ENCODE measurements at places on chromosomes 6 and 20.

- DNase-seq, result no peak
These were observed 115.4 kb downstream of the CFAP61 start for GRCh38 chr20:20167698-20168097.

GRCh38 chr6:132907914-132908313 lies 93.5 kb downstream of the RPS12 start:
- peak; percentile 62 for DNase-seq

DNA sequence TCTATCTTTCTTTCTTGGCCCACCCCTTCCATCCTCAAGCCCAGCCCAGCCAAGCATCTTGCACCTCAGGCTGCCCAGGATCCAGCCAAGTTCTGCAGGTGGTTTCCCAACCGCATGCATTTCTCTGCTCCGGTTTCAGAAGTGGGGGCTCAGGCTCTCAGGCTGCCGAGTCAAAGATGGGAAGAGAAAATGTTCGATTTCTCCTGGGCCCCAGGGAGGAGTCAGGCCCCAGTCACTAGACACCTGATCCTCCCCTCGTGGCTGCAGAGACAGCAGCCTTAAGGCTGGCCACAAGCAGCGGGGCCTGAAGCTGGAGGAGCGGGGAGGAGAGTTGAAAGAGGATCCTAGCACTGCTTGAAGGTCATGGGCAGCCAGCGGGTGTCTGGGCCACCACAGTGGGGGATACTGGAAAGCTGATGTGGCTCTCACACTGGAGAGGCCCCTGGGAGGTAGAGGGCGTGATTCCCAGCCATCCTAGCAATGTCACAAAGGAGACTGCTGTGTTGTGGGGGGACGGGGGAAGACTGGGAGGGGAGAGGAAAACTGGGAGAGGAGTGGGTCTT lies 42.2 kb upstream of the ZFAND3 start:
- DNase-seq, result no peak

GRCh38 chr6:36443471-36444428 lies 950 bp downstream of the KCTD20 start:
- no peak for DNase-seq

DNA sequence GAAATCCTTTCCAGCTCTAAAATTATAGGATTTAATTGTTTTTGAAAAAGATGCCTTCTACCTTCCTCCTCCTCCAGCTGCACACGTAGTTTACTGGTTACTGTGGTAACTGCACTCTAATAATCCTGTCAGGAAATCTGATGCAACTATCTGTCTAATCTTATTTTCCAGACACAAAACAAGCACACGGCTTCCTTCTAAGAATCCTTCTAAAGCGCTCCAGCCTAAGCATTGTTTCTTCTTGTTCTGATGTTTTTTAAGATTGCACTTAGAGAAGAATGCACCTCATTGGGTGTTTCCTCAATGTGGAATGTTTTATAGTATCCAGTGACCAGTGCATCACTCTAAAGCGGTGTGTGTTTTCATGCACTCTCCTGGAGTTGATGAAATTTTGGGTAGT lies 63.6 kb downstream of the CARMIL1 start:
- peak; percentile 14 for DNase-seq

- no peak for DNase-seq
These were observed 164.8 kb downstream of the FAXC start for GRCh38 chr6:99184696-99185095.

DNA sequence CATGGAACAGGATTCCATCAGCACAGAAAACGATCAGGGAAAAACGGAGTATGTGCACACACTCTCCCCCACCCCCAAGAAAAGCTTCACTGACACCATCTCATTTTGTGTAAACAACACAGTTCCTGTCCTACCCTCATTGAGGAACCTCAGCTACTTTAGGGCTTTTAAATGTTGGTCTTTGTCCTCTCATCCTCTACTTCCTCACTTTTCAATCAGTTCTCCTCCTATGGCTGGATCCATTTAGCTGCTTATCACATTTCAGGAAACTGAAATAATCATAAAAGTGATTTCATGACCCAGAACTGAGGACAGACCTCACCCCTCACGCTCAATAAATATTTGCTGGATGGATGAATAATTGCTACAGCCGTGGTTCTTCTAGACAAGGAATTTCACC lies 33.1 kb upstream of the PNRC1 start:
- DNase-seq, result no peak

GRCh38 chr20:36045373-36045714 lies 77.0 kb downstream of the CNBD2 start:
- DNase-seq, result no peak

DNA sequence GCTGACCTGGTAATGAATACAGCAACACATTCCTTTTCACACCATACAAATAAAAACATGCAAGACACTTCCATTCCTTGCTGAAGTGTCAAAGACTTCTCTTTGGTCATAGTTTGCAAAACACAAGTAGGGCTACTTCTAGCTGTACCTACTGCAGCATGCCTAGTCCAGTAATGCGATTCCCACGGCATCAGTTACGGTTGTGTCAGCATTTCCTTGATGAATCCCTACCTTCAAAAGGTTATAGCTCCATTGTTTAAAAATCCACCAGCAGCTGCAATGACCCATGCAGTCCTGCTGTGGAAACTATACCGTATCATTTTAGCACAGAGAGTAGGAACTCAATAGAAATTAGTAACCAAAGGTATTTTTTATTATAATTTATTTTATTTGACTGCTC lies 1371.5 kb downstream of the EPHA7 start:
- DNase-seq, result no peak

GRCh38 chr6:17354700-17355403 lies 38.5 kb upstream of the CAP2 start:
- peak; percentile 28 for DNase-seq

- no peak for DNase-seq
These were observed 20.0 kb downstream of the CD164 start for GRCh38 chr6:109362102-109362884.

DNA sequence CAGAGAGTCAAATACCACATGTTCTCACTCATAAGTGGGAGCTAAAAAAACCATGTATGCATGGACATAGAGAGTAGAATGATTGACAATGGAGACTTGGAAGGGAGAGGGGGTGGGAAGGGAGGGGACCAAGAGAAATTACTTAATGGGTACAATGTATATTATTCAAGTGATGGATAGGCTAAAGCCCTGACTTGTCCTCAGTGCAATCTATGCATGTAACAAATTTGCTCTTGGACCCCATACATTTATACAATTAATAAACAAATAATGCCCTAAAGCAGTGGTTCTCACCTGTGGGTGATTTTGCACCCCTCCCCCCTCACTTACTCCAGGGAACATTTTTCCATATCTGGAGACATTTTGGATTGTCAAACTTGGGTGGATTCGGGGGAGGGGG lies 33.5 kb upstream of the NEDD9 start:
- DNase-seq, result no peak

DNA sequence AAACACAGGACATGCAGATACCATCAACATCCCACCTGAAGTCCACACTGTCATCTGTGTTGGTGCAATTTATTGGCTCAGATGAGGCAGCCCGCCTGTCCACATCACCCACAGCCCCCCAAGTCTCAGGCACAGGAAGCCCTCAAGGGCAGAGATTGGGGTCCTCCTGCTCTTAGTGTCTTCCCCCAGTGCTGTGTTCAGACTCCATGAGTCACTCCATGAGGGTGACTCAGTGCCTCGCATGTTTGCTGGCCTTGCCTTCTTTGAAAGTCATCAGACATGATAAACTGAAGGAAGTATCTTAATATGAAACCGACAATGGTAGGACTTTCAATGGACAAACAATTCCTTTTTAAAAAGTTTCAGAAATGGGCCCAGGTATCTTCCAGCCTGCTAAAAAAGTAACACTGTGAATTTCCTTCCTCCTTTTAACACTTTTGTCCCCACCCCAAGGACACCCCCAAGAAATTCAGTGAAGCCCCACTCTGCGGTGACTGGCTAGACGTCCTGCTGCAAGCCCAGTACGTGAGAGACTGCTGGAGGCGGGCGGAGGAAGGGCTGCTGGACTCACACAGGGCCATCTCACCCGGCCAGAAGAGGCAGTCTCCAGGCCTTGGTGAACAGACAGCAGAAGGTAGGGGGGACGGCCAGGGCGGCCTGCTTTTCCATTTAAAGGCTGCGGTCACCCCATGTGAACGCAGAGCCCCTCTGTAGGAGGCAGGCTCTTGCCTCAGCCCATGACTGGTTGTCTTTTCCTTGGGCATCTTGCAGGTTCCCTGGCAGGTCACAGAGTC lies 43.0 kb upstream of the KCNK16 start:
- no peak for DNase-seq

DNA sequence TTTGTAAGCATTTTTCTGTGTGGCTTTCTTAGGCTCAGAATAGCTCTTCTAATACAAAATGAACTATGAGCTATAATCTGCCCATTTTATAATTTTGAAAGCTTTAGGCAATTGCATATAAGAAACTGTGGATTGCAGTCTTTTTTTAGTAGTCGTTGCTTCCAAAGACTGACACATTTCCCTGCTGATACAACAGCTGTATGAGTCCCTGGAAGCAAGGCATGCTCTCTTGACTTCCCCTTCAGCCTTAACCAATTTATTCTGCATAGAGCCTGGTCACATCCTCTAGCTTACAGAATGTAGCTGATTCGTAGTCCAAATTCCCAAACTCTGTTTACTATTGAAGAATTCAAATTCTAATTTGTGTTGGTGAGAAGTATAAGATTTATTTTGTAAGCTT lies 155.3 kb upstream of the EYA4 start:
- DNase-seq, result no peak

- DNase-seq, result peak; percentile 42
These were observed 7.2 kb upstream of the CHMP4B start for GRCh38 chr20:33803921-33804337.

DNA sequence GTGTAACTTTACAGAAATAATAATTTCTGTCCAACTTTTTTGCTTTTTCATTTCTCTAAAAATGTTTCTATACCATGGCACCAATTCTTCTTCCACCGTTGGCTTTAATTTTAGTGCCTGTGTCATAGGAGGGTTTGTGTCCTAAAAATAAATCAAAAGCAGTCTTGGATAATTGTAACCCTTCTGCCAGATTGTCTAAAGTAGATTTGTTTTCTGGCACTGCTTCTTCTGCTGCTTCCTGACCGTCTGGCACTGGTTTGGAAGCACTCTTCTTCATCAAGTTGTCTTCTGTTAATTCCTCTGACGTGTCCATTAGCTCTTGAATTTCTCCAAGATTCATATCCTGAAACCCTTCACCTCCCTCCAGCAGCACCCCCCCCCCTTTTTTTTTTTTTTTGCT lies 33.1 kb downstream of the SCAF8 start:
- peak; percentile 6 for DNase-seq

DNA sequence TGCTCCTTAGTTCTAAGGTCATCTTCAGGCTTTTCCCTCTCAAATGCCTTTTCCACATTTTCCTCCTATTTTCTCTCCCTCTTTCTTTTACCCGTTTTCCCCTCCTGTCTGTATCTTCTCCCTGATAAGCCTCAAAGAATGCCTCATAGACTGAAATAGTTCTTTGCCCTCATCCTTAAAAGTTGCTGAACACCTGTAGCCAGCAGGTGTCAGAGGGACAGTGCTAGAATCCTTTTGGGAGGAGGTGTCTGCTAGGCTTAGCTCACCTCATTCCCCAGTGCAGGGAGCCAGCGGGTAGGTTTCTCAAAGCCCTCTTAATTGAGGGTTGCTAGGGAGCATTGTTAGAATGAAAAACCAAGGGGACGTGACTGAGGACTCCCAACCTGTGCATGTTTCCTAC lies 204.0 kb downstream of the TSHZ2 start:
- no peak for DNase-seq

GRCh38 chr20:8535403-8536261 lies 403.6 kb downstream of the PLCB1 start:
- DNase-seq, result no peak

DNA sequence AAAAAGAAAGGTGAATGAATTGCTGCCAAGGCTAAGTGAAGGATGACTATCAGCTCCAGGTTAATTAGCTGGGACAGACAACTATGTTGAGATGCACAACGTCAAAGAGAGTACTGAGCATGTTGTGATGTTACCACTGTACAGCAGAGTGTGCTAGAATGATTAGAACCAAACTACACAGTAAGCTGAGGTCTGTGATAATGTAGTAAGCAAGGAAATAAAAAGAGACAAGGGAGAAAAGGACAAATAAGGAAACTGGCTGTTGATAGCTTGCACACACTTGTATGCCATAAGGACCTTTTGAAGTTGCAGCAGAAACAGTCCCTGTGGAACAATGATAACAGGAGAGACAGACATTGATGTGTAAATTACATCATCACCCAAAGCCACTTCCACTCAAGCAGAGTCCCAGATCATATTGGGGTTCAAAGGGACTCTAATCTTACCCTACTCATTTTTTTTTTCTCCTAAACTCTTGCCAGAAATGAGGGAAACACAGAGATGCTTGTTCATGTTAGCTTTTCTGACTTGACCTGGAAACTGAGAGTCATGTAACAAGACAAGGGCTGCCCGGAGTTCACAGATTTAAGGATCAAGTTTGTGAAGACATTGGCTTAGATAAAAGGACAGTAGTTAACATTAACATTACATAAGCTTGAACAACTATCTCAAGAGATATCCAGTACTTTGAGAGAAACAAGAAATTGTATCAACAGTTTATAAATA lies 189.9 kb downstream of the CENPW start:
- DNase-seq, result no peak

DNA sequence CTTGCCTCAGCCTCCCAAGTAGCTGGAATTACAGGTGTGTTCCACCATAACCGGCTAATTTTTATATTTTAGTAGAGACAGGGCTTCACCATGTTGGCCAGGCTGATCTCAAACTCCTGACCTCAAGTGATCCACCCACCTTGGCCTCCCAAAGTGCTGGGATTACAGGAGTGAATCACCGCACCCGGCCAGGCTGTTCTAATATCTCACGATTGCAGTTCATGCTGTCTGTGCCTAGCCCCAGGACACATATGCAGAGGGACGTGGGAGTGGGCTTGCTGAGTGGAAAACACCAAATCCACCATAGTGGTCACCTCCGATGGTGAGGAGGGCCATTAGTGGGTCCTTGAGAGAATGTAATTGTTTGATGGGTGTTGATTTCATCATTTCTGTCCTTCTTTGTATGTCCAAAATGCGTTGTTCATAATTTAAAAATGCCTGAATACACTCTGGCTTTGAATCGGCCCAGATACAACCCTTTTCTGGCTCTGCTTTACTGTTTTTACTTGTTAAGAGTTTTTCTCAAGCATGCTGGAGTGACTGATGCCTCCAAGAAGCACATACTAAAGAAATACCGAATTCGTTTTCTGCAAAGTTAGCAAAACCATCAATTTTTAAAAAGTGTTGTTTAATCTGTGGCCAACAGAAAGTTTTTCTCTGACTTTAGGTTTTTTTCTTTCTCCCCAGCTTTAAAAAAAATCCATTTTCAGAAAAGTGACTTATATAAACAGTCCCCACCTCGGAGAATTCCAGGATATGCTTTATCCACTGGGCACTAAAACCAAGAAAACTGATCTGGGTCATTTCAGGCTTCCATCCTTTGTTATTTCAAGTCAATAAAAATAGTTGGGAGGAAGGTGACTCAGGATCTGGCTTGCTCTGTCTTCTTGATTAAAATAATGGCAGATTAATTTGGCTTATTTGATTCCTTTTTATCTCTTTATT lies 18.8 kb upstream of the RALGAPA2 start:
- no peak for DNase-seq

GRCh38 chr6:3841066-3841454 lies 8.1 kb upstream of the FAM50B start:
- DNase-seq, result no peak

GRCh38 chr6:35063701-35064280 lies 77.3 kb downstream of the TCP11 start:
- DNase-seq, result no peak
